Activated naive CD8-positive, alpha-beta T cell treated with anti-CD3 and anti-CD28 coated beads for 36 hours (primary cell): ENCODE measurements at places on chromosomes 16 and 17.

- DNase-seq: no peak
These were observed 2.0 kb upstream of the GGNBP2 start for GRCh38 chr17:36542755-36543154.

GRCh38 chr17:78252111-78252634 is 20.7 kb downstream of the TMEM235 start:
- DNase-seq: peak; percentile 59

- no peak for DNase-seq
These were observed 5.6 kb upstream of the CDK5R1 start for GRCh38 chr17:32481193-32481592.

- DNase-seq: no peak
These were observed 10.3 kb downstream of the ZNF18 start for GRCh38 chr17:11986942-11987329.

DNA sequence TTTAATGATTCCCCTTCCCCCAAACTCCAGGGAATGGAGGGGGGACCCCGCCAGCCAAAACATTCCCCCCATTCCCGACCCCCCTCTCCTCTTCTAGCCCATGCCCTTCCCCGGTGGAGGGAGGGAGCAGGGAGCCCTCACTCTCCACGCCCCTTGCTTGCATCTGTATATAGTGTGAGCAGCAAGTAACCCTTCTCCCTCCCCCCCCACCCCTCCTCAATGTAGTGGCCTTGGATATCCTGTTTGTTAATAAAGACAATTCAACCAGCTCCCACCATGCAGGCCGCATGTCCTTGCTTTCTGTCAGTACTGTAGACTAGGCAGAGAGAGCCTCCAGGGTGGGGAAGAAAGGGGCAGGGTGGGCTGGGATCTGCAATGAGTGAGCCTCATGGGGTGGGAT is 1.6 kb upstream of the C17orf107 start:
- DNase-seq: no peak

- no peak for DNase-seq
These were observed 9.6 kb upstream of the DLX4 start for GRCh38 chr17:49959183-49959935.

GRCh38 chr17:80414508-80414802 is 512 bp upstream of the ENDOV start:
- DNase-seq: no peak

GRCh38 chr17:75301049-75301448 is 11.8 kb upstream of the SLC25A19 start:
- DNase-seq: no peak

DNA sequence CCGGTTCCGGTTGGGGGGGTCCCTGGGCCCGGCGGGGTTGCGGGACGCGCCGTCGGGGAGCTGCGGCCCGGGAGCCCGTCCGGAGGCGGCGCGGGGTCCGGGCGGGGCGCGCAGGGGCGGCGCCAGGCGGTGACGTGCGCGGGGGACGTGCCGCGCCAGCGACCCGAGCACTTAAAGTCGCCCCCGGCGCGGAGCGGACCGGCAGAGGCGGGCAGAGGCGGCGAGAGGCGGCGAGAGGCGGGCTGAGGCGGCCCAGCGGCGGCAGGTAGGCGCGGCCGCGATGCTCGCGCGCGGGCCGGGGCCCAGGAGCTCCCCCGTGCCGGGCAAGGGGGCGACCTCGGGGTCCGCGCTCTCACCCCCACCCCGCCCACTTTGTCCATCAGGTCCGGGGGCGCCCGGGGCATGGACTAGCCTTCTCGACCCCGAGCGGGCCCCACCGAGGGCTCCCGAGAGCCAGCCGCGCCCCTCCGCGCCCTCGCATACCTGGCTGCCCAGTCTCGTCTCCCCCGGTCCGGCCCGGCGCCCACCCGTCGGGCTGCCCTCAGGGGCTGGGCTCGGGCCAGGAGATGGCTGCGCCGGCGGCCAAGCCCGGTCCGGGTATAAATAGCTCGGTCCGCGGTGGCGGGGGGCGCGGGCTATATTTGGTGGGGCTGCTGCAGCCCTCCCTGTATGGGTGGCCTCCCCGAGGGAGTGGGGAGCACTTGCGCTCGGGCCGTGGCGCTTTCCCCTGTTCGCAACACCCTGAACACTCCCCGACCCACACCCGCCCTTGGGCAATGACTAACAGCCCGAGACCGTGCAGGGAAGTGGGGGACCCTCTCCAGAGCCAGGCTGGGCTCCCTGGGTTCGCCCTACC is at the start of gene SLC16A3:
SLC16A3 (plus strand) TSS at position 201 of the 856 bp plus-strand sequence. CDS start 6,967 bp downstream, outside the sequence.
- DNase-seq: peak; percentile 80

GRCh38 chr16:11181899-11182279 is 74.1 kb downstream of the SOCS1 start:
- DNase-seq: peak; percentile 30

DNA sequence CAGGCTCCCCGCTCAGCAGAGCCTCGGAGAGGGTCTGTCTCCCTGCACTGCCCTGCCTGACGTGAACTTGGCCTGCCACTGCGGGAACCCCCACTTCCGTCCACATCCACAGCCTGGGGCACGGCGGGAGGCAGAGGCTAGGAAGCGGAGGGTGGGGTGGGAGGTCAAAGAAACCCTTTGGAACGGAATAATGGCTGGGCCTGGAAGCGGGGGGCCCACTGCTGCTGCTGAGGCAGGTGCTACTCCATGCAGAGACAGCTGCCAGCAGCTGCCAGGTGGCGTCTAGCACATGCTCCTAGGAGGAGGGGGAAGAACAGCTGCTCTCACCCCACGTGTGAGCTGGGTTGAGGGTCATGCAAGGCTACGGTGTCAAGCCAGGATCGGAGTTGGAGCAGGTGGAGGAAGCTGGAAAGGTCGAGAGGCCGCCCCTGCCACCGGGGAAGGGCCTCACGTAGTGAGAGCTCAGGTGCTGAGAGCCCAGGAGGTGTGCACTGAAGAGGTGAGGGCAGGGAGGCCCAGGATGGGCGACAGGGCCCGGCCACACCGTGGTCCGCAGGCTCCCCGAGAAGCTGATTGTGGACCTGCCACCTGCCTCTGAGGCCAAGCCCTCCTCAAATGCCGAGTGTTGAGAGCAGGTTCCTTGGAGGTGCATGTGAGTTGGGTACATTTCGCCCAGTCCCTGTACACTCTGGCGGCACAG is 9.8 kb downstream of the FSCN2 start:
- no peak for DNase-seq

DNA sequence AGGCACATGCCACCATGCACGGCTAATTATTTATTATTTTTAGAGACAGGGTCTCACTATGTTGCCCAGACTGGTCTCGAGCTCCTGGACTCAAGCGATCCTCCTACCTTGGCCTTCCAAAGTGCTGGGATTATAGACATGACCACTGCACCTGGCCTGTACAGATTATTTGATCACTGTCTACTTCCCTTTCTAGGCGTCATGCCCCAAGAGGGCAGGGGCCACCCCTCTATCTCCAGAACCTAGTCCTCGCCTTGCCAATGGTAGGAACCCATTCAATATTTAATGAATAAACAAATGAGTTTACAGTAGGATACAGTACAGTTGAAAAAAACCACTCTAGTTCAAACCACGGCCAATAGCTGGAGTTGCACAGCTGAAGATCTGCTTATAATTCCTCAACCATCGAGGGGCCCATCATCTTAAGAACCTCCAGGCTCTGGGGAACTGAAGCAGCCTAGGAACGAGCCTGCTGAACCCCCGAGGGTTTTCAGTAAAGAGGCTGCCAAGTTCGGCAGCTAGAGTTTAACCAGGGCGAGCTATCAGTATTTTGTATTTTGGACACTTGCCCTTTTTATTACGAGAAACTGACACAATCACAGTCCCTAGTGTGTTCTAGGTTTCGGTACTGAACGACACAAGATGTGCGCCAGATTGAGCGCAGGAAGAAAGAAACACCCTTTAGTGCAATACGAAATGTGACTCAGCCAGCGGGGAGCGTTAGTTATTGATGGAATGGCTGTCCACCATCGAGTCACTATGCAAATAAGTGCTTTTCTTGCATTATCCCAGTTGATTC is 14.6 kb downstream of the ADCY9 start:
- no peak for DNase-seq

GRCh38 chr17:67051837-67052236 is 7.5 kb downstream of the CACNG1 start:
- DNase-seq: no peak

DNA sequence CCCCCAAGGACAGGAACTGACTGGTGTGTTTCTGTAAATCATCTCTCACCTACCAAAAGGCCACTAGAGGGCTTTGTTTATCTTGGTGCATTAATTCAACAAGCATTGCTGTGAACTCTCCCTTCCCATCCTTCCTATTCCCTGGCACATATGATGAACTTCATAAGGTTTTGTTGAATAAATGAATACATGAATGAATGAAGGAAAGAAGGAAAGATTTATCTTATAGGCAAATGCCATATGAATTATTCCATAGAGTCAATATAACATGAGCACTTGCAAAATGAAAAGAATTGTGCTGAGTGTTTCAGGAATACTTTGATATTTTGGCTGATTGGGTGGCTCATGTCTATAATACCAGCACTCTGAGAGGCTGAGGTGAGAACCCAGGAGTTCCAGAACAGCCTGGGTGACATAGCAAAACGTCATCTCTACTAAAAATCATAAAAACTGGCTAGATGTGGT is 4.3 kb downstream of the SPDYE4 start:
- DNase-seq: no peak

GRCh38 chr16:21646721-21647561 is 5.5 kb downstream of the IGSF6 start:
- DNase-seq: peak; percentile 78
